ENCODE measurements at places on chromosomes 5 and 9. TPM values are rescaled to one million over a fixed set of nuclear protein-coding genes. Genes with fewer than 3 reads are reported as not detected.

LVRN gene
- not detected for total RNA-seq

PAEP gene
- total RNA-seq = 0.77 TPM

FOXI1 gene
- not detected for total RNA-seq

SOHLH1 gene
- not detected for total RNA-seq

C9orf153 gene
- not detected for total RNA-seq

CDKN2B gene
- total RNA-seq = 21.8 TPM

SPATA9 gene
- total RNA-seq = not detected

UAP1L1 gene
- 13.6 TPM for total RNA-seq

RABEPK gene
- total RNA-seq = 33.7 TPM

ARID3C gene
- 0.35 TPM for total RNA-seq

SLC6A18 gene
- not detected for total RNA-seq

IL33 gene
- total RNA-seq = 18.6 TPM

ANKRD31 gene
- total RNA-seq = 0.09 TPM

SMIM3 gene
- 27.2 TPM for total RNA-seq

GPR150 gene
- 0.26 TPM for total RNA-seq

AGXT2 gene
- total RNA-seq = not detected

IL3 gene
- total RNA-seq = not detected

DIRAS2 gene
- 0.17 TPM for total RNA-seq

GPX8 gene
- total RNA-seq = 138 TPM

HAUS6 gene
- 5.7 TPM for total RNA-seq

MEF2C gene
- total RNA-seq = 4.1 TPM

SLC25A2 gene
- total RNA-seq = not detected

GLDC gene
- total RNA-seq = 3.5 TPM

NOXA1 gene
- total RNA-seq = 0.23 TPM

CTNNAL1 gene
- total RNA-seq = 45.5 TPM

SLC23A1 gene
- not detected for total RNA-seq

CFAP77 gene
- total RNA-seq = 0.34 TPM

IL4 gene
- total RNA-seq = not detected

CCL21 gene
- total RNA-seq = 2.6 TPM

GBGT1 gene
- 7.4 TPM for total RNA-seq

WDR38 gene
- total RNA-seq = not detected

All from pericardium fibroblast (primary cell).